ENCODE measurements at places on chromosomes 6 and 20.

GRCh38 chr6:135583256-135583761, 85.8 kb upstream of the AHI1 start:
- DNase-seq, result no peak

GRCh38 chr20:59737816-59738215, 133.5 kb downstream of the PHACTR3 start:
- DNase-seq, result no peak

DNA sequence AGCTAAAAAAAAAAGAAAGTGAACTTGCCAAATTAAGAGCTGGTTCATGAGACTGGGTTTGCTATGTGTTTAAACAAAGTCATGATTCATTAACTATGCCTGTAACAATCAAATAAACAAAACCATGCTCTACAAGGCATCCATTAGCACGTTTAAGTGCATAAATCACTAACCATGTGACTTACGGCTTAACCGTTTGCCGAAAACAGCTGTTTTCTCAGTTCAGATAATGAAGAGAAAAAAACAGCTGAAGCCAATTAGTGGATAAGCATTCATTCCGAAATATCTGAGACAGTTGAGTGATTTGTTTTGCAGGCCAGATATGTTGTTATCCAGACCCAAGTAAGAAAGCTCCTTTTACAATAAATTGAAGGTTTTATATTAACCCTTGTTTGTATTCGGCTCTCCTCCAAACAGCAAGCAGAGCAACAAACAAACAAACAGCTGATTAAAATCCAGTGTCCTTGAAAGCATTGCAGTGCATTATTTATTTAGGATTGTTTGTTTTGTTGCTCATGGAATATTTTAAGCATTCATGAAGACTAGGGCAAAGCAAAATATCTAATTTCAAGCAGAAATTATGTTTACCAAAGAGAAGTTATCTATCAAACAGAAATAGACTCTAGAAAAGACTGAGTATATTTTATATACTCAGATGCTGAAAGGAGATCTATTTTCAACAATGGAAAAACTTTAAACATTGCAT, 343.5 kb downstream of the RFPL4B start:
- DNase-seq, result no peak

- no peak for DNase-seq
Observed at GRCh38 chr6:41781366-41781730, 766 bp downstream of the PRICKLE4 start.

- no peak for DNase-seq
Observed at GRCh38 chr6:156816505-156816904, 39.3 kb downstream of the ARID1B start.

DNA sequence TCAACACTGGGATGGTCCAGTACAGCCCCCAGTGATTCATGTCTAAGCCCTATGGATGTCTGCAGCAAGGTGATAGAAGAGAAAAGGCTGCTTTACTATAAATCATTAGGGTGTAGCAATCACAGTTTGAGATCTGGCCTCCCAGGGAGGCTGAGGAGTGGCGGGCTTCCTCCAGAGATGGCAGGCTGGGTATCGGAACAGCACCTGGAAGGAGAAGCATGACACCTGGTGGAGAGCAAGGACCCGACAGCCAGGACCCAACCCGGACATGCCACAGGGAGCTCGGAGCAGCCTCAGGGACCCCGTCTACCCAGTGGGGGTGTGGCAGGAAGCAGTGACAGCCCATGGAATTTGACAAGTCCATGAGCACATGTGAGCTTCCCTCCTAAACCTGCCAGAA, 114.8 kb upstream of the CD93 start:
- DNase-seq, result no peak

DNA sequence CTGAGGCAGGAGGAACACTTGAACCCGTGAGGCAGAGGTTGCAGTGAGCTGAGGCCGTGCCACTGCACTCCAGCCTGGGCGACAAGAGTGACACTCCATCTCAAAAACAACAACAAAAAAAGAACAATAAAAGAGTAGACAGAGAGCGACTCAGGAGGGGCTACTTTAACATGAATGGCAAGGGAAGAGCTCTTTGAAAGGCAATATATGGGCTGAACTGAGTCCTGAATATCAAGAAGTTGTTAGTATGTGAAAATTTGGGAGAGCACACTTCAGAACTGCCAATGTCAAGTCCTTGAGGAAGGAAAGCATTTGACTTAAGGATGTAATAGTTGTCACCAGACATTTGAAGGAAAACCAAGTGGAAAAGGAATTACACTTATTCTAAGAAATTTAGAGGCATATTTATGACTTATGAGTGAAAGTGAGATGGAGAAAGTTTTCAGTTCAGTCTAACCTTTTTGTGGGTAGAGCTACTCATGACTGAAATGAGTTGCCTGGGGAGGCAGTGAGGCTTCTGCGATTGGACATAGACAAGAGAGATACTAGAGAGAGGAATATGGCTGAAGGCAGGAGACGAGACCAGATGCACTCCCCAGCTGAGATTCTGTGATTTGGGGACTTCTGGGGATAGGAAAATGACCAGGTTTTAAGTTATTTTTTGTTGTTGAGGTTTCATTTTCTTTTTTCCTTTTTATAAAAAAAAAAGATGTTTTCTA, 48.6 kb upstream of the SLC16A10 start:
- DNase-seq, result no peak

DNA sequence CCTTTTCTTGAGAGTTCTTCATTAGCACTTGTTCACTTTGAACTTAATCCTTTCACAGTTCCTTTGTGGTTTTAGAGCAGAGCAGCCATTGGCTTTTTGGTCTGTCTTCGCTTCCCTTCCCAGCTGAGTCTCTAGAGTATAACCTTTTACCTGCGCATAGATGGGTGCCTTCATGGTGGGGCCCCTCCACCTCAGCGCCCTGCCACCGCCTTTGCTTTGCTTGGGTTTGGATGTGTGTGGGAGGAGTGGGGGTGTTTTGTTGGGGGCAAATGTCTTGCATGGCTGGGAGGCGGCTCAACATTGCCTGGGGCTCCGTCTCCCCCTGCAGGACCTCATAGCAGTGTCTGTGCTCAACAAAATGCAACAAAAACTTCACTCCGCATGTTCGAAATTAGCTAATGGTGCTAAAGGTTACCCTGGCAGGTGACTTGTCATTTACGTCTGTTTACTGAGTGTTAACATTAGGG, 11.9 kb downstream of the PYGB start:
- no peak for DNase-seq

GRCh38 chr6:39344821-39345280, 22.3 kb upstream of the KCNK16 start:
- no peak for DNase-seq

- DNase-seq, result no peak
Observed at GRCh38 chr6:92069781-92070180, 1349.6 kb downstream of the EPHA7 start.

GRCh38 chr6:76441875-76442274, 369.4 kb upstream of the IMPG1 start:
- no peak for DNase-seq

DNA sequence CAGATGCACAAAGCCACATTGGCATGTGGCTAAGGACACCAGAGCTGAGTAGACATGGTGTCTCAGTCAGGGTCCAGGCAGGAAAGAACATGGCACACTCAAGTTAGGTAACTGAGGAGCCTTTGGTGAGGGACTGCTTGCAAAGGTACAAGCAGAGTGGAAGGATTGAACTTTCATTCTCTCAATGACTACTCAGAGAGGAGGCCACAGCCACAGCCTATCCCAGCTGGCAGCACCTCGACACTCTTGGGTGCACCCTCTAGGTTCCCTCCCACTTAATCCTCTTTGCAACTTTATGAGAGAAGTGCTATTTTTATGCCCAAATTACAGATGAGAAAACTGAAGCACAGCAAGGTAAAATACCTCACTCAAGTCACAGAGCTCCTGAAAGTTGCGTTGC, 73.4 kb downstream of the ISM1 start:
- no peak for DNase-seq

- DNase-seq, result no peak
Observed at GRCh38 chr6:148217051-148217450, 125.6 kb upstream of the SASH1 start.

GRCh38 chr6:169229615-169230321, 23.9 kb downstream of the THBS2 start:
- DNase-seq, result no peak

DNA sequence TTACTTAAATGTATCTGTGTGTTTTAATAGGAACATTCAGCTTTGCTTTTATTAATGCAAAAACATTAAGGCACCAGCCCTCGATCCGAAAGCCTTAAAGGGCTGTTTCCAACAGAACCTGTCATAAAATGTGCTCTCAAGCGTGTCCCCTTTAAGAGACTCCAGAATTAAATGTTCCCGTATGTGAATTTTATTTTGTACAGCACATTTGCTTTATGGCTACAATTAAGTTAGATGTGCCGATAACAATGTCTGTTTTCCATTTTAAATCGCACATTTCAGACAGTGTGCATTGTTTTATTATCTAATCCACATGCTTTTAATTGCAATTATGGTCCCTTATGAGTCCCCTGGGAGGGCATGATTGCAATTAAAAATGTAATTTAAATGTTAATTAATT, 198.9 kb downstream of the TSHZ2 start:
- no peak for DNase-seq

GRCh38 chr6:149922642-149923326, at the start of gene RAET1G:
Gene RAET1G (minus strand): TSS chr6:149923121. CDS start chr6:149923010, 111 bp downstream.
- peak; percentile 87 for DNase-seq

Data from stimulated activated CD4-positive, alpha-beta T cell treated with anti-CD3 and anti-CD28 coated beads, Interleukin-4, amount 100 ng/mL, for 24 hours (primary cell).